Body of pancreas (tissue), 4 donors: ENCODE measurements at places on chromosomes 3 and 15. TPM values are rescaled to one million over a fixed set of nuclear protein-coding genes. Genes with fewer than 3 reads are reported as not detected.
A peak's percentile ranks its signal among the peaks of the same experiment; 100 is the strongest.

ECE2 gene
- total RNA-seq = 11.7 TPM

UBA7 gene
- 86.4 TPM for total RNA-seq

GNAT1 gene
- total RNA-seq = not detected

CFAP91 gene
- 21.5 TPM for total RNA-seq

GRCh38 chr3:125207507-125207906, 5.0 kb downstream of the SLC12A8 start:
- H3K4me3 ChIP-seq = no peak overlapping the region
- H3K27me3 ChIP-seq = no peaks in the 10 kb centered on the region
- peak overlapping the region; percentile 69 for H3K27ac ChIP-seq
- no peaks in the 10 kb centered on the region for H3K36me3 ChIP-seq
- DNase-seq = peak; percentile 35

- H3K27me3 ChIP-seq = no peaks in the 10 kb centered on the region
- no peak overlapping the region for H3K4me3 ChIP-seq
- DNase-seq = no peak
- H3K36me3 ChIP-seq = no peaks in the 10 kb centered on the region
- peaks cover 6% of the 10 kb centered on the region for H3K4me1 ChIP-seq
Observed at GRCh38 chr15:64938192-64938591, 26.5 kb downstream of the ANKDD1A start.

DNA sequence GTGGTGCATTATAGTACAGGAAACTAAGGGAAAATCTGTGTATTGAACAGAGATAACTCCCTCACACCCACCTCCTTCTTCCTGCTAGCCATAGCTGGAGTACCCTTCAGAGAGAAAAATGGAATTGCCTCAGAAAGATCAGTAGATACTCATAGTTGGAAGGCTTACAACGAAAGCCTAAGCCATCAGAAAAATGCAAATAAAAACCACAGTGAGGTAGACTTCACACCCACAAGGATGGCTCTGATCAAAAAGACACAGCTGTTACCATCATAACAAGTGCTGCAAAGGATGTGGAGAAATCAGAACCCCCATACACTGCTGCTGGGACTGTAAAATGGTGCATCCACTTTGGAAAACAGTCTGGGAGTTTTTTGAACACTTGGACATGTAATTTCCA, 7.4 kb upstream of the DLG1 start:
- no peaks in the 10 kb centered on the region for H3K27me3 ChIP-seq
- no peak overlapping the region for H3K27ac ChIP-seq
- no peak overlapping the region for H3K4me3 ChIP-seq
- peaks cover 4% of the 10 kb centered on the region for H3K4me1 ChIP-seq
- no peak for DNase-seq

DNA sequence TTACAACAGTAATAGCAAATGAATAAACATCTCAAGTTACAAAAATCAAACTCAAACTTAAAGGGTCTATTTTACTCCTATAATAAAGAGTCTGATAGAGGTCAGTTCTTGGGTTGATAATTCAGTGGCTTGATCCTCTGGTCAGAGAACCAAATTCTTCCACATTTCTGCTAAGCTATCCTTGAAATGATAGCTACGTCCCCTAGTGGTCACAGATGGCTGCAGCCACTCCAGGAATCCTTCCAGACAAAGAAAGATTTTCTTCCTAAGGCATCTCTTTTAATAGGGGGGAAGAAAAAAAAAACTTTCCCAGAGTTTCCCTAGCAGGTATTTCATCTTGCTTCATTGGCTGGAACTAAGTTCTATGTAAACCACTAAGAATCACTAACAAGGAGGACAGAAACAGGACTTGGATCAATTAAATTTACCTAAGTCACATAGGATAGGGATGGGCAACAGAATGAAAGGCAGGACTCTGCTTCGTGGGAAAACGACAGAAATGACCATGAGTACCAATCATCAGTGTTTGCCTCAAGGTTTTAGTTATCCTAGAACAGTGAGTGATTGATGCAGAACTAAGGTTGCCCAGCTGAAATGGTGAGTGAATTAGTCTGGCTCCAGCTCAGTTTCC, 160.7 kb downstream of the STAC start:
- H3K27ac ChIP-seq = no peak overlapping the region
- no peaks in the 10 kb centered on the region for H3K36me3 ChIP-seq

GRCh38 chr15:70704166-70704565, 59.2 kb downstream of the UACA start:
- H3K4me3 ChIP-seq = no peak overlapping the region
- H3K36me3 ChIP-seq = no peaks in the 10 kb centered on the region
- H3K27ac ChIP-seq = no peak overlapping the region
- H3K27me3 ChIP-seq = no peaks in the 10 kb centered on the region

GRCh38 chr3:191961022-191961421, 500.1 kb downstream of the PYDC2 start:
- H3K27ac ChIP-seq = no peak overlapping the region

DNA sequence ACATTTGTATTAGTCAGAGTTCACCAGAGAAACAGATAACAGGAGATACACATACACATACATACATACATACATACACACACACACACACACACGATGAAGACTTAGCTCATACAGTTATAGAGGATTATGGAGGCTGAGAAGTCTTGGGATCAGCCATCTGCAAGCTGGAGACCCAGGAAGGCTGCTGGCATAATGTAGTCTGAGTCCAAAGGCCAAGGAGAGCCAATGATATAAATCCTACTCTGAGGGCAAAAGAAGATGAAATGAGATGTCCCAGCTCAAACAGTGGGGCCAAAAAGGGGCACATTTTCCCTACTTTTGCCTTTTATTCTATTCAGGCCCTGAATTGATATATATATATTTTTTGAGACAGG, 6.4 kb upstream of the TTC14 start:
- no peak overlapping the region for H3K27ac ChIP-seq
- DNase-seq = no peak
- H3K4me3 ChIP-seq = no peak overlapping the region
- H3K4me1 ChIP-seq = peaks cover 14% of the 10 kb centered on the region
- H3K27me3 ChIP-seq = no peaks in the 10 kb centered on the region
- no peaks in the 10 kb centered on the region for H3K36me3 ChIP-seq

DNA sequence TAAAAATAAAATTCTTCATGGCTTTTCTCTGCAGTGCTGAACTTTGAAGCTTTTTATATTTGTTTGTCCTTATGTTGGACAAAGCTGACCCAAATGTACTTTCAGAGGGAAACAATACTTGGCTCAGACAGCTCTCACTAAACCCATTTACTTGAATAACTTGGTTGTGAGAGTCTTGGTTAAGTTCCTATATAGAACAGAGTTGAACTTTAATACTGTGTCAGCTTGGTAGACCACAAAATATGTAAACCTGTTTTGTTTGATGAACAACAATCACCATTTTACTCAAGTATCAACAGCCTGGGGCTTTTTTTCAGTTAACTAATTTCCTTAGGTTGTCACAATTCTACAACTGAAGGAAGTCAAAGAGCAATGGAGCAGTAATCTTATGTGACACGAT, 211.9 kb downstream of the CADM2 start:
- H3K4me1 ChIP-seq = no peaks in the 10 kb centered on the region
- H3K27me3 ChIP-seq = no peaks in the 10 kb centered on the region
- no peak overlapping the region for H3K4me3 ChIP-seq
- no peaks in the 10 kb centered on the region for H3K36me3 ChIP-seq
- no peak overlapping the region for H3K27ac ChIP-seq
